Nephron progenitor cell (in vitro differentiated cells): ENCODE measurements at places on chromosomes 2 and 18.

- no peak for DNase-seq
These were observed 1.8 kb downstream of the BARD1 start for GRCh38 chr2:214807653-214808052.

DNA sequence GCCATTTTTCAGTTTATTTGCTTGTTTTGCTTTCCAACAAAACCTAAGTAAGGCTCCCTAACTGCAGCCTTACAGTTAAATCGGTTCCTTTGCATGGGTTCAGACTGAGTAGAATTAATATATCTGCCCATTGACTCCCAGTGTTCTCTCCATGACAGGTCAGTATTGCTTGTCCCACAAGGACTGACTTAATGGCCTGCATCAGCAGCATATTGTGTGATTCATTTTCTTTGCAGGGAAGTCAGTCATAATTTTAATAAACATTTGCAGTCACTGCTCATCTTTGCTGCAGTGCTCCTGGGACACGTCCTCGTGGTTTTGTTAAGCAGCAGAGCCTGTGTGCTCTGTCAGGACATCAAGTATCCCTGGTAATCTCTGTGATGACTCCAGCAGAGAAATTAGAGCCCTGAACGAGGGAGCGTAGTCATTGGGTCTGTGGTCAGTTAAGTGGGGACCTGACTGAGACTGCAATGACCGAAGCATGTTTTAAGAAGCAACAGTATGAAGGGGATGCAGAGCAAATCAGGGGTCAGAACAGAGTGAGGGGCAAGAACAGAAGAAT, 93.3 kb downstream of the CDH20 start:
- DNase-seq, result no peak

GRCh38 chr2:171087547-171087946, 73.1 kb downstream of the TLK1 start:
- DNase-seq, result no peak

GRCh38 chr2:71894261-71894660, 253.4 kb downstream of the CYP26B1 start:
- no peak for DNase-seq

- DNase-seq, result no peak
These were observed 140.2 kb downstream of the EML6 start for GRCh38 chr2:54863660-54864059.

GRCh38 chr18:48352051-48352755, 57.0 kb downstream of the ZBTB7C start:
- no peak for DNase-seq

DNA sequence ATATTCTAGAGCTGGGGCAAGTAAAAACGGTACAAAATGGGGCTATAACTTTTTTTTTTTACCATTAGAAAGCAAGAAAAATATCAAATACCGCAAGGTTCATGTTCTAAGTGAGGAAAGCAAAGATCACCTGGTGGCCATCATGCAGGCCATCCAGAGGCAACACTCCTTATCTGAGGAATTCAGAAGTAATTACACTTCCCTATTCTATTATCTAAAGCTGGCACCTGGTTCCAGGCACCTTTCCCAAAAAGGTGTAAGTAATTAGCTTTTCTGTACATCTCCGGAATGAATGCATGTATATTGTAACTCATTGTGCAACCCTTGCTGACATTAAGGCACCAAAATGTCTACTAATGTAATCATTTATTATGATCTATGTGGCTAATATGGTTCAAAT, 152.5 kb upstream of the GYPC start:
- DNase-seq, result no peak

GRCh38 chr2:98469862-98470544, 25.3 kb downstream of the INPP4A start:
- DNase-seq, result no peak

DNA sequence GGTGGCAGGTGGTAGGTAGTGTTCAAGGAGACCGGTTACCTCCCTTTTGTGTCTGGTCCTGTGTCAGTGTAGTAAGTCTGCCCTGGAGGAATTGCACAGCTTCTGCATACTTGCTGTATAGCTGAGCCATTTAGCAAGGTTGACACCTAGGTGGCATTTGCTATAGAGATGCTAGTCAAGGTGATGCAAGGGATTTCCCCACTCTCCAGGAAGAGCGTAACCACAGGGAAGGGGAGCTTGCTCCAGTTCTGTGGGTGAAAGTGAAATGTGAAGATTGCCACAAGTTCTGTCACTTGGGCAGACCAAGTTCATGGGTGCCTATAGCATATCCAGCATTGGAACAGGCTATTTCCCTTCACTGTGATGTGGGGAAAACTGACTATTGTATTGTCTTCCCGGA, 28.1 kb downstream of the NAT8 start:
- no peak for DNase-seq

DNA sequence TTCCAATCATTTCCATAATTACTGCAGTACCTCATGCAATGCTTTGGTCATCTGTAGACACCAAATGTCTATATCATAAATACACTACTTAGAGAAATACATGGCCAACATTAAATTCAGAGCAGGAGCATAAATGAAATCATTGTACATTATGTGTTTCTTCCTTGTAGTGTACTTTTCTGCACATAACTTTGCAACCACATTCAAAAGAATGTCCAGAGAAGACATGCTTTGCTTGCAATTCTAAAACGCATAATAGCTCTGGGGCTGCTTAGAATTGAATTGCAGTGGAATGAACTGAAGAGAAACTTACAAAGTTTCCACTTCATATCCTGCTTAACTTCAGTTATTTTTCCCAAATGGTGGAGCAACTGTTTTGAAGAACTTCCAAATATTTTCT, 664.4 kb downstream of the DSC3 start:
- DNase-seq, result no peak

GRCh38 chr2:165369898-165370296, 99.6 kb upstream of the CSRNP3 start:
- no peak for DNase-seq

DNA sequence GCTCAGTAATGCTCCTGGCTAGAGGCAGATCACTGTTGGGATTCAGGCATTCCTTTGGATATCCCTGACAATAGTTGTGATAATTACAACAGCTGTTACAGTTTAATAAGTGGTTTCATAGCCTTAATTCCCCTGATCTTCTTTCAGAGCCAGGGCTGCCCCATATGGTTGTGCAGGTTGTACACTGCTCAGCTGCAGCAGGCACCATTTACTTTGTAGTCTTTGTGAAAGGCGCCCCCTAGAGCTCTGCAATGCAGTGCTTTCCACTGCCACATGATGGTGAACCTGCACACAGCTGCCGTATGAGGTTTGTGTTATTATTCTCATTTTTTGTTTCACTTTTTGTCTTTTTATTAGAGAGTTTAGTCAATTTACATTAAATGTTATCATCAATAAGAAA, 239.1 kb downstream of the KCNS3 start:
- no peak for DNase-seq

DNA sequence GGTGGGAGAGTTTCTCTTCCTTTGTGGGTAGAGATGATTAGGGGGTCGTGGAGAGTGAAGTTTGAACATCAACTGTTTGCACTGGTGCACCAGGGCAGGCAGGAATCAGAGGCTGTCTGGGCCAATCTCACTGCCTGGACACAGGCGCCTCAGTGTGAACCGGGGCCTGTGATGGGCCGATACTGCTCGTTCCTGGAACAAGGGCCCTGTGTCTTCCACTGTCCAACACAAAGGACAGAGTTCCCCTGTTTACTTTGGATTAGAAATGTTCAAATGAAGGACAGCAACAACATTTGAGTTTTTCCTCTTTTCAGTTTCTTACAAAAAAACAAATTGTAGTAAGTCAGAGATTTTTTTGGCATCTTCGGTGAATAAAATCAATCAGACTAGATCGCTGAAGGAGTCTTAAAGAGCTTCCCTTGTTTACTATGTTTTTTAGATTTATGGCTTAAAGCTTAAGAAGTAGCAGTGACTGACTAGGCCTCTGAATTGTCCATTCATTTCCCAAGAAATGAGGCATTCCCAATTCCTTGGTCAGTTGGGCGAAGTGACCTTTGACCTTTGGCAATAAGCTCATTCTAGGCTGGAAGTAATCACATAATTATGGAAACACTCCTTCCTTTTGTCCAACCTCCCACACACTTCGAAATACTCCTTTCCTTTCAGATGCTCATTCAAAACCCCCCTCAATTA, 11.6 kb upstream of the TGFA start:
- no peak for DNase-seq

DNA sequence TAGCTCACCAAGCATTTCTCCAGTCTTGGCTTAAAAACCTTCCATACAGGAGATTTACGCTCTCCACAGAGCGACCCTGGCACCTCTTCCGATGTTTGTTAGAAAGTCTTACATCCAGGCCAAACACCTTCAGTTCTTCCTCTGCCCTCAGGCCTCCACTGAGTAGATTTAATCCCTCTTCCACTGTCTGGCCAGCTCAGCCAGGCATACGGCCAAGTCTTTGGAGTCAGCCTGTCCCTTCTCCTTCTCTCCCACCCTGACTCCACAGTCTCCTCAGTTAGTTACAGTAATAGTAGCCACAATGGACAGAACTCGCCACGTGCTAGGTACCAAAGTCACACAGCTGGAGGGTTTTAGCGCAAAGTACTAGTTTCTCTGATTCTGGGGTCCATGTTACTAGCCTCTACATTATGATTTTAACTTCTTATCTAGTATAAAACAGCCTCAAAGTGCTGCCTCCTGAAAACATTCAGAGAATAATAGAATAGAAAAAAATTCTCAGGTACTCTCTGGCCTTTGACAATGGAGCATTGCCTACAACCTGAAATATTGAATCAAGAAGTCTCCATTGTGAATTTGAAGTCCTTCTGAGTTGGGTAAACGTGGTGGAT, 39.5 kb downstream of the THNSL2 start:
- no peak for DNase-seq

- DNase-seq, result no peak
These were observed 242.8 kb upstream of the RBMS1 start for GRCh38 chr2:160736148-160737028.

DNA sequence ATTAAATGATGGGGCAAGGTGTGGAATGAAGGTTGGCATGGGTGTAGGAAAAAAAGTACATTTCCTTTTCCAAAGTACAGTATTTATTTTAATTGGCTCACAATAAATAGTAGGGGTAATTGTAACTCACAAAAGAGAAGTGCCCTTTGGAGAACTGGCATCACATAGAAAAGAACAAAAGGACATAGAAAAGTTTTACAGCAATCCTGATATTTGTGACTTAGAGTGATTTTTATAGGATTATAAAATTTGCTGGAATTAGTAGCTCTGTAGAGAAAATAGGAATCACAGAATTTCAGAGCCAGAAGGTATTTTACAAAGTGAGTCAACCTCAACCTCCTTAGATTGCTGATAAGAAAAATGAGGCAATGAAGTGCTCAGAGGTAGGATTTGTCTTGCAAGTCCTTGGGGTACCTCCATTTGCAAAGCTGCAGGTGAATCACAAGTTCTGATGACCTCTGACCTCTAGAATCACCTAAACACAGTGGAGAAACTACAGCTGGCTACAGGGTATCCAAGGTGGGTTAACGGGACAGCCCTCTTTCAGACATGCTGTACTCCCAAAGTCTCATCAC, 133.6 kb downstream of the SOCS6 start:
- no peak for DNase-seq

- no peak for DNase-seq
These were observed 58.6 kb upstream of the CHAC2 start for GRCh38 chr2:53708988-53709387.

GRCh38 chr2:204470178-204470620, 75.1 kb upstream of the PARD3B start:
- no peak for DNase-seq

DNA sequence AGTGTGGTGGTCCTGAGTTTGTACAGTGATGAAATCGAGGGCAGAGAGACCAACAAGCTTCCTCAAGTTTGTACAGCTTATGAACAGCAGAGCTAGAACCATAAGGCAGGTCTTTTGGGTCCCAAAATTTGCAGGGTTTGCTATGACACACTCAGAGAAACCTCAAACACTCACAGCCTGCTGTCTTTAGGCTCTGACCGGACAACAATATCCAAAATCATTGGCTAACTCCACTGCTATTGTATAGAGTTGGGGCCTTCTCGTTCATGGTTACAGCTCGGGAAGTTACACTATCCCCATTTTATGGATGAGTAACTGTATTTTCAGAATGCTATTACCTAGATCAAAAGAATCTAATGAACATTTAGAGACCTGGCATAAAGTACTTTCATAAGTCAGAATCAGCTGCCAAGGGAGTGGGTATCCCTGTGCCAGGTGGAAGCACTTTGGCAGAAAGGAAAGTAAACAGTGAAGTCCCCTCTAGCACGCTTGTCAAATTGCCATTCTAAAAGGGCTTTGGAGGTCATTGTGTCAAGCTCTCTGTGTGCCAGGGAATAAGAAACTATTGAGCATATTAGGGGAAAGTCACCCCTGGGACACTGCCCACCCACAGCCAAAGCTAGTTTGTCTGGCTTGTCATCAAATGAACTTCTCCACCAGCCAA, 331.8 kb downstream of the ALK start:
- DNase-seq, result no peak

DNA sequence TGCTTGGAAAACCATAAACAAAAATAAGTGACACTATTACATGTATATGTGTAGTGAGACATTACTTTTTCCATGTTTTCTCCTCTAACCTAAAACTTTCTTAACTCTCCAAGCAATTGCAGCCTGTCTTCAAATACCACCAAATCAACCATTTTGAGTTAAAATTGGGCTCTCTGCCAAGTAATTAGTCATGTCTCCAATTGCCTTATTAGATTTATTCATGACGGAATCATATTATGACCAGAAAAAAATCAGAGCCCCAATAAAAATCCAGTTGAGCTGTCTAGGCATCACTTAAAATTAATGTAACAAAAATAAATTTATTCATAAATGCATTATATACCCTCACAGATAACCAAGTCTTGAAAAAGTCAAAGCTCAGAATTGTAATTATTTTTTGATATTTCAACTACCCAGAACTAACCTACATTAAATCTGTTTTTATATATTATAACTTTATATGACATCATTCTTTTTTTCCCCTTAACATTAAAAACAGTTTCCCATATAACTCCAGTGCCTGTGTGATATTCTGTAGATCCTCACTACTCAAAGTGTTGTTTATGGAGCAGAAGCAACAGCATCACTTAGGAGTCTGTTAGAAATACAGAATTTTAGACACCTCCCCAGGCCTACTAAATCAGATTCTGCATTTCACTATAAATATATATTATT, 157.0 kb downstream of the ERBB4 start:
- DNase-seq, result no peak

- no peak for DNase-seq
These were observed 66.2 kb downstream of the MDH1 start for GRCh38 chr2:63654959-63655358.

GRCh38 chr2:233414777-233415570, 60.7 kb downstream of the DGKD start:
- DNase-seq, result no peak

GRCh38 chr18:76923485-76924085, 101.2 kb downstream of the ZNF236 start:
- peak; percentile 47 for DNase-seq
